ENCODE measurements at places on chromosomes 3 and 15.

DNA sequence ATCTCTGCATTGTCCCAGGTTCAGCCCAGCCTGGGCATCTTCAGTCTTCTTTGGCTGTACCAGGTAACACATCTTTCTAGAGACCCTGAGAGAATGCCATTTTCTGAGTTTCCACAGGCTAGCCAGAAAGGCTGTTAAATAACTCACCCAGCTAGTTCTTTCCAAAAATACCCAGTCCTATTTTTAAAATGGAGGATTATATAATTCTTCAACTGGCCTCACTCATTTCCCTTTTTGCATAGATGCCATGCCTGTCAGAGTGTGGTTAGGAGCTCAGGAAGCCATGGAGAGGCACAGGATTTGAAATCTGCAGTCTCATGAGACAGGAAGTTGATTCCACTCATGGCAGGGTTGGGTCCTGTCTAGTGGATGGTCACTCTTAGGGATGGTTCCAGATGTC is 39.8 kb downstream of the CEMIP start:
- no peak for DNase-seq

DNA sequence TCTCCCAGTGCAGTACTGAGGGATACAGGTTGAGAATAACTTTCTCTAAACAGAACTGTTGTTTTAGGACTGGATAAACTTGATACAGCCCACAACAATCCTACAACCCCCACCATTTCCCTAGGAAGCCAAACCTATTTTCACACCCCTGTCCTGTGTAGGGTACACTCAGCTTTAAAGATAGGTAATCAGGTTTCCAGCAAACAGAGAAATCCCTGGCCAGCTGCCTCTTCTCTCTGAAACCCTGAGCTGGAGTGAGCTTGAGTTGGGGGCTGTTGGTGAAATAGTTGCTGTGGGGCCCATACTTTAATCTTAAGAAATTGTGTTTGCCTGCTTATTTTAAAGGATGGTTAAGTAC is 22.1 kb downstream of the ARHGAP31 start:
- DNase-seq: no peak

DNA sequence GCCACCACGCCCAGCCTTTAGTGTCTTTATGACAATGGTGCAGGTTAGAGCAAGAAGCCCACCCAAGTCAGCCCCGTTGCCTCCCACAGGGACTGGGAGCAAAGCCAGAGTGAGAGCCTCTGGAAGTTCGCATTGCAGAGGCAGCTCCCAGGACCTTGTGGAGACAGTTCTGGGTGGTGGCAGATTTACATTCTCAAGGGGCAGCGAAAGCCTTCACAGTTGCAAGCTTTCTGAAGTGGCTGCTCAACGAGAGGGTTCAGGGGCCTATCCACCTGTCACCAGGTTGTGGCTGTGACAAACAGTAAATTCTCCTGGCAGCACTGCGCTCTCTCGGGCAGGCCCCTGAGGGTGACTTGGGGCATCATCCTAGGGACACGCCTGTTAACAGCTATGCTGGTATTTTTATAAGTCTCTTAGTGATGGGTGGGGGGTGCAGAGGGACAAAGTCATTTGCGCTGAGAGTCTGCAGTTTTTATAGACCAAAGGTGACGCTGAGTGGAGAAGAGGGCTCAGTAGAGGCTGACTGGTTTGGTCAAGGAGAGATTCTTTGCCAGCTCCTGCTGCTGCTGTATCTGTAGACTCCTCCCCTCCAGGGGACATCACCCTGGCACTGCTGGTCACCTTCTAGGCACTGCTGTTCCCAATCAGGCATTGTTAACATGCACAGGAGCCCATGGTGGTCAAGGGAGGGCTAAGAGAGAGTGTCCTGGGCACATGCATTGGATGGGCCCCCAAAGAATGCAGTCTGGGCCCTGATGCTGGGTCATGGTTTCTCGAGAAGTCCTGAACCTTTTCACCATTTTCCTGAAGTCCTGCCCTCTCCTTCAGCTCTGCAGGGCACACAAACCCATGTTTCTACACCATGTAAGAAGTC is 57.5 kb upstream of the KLF13 start:
- DNase-seq: no peak

DNA sequence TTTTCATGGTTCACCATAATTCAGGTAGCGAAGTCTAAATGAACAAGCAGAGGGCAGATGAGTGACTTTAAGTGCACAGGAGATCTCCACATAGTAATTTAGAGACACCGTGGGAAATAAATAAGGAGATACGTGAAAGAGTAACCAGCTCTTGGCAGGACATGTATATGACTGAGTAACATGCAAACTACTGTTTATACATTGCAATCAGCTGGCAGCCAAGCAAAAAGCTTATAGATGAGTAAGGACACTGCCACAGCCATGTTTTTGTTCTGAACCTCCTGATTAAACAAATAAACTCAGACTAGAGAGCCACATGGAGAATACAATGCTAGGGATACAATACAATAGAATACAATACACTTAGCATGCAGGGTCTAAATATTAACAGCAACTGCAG is 252.4 kb downstream of the FHIT start:
- DNase-seq: no peak

DNA sequence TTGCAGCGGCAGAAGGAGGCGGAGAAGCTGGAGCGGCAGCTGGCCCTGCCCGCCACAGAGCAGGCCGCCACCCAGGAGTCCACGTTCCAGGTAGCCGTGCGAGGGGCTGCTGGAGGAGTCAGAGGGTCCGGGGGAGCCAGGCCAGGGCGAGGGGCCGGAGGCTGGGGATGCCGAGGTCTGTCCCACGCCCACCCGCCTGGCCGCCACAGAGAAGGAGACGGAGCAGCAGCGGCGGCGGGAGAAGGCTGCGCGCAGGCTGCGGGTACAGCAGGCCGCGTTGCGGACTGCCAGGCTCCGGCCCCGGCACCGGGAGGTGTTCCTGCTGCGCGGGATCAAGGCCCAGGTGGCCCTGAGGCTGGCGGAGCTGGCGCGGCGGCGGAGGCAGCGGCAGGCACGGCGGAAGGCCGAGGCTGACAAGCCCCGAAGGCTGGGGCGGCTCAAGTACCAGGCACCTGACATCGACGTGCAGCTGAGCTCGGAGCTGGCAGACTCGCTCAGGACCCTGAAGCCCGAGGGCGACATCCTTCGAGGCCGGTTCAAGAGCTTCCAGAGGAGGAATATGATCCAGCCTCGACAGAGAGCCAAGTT is 625.0 kb downstream of the MCTP2 start:
- no peak for DNase-seq

Data from AG08395 (cell line).